Activated CD4-positive, alpha-beta T cell treated with anti-CD3 and anti-CD28 coated beads for 36 hours (primary cell): ENCODE measurements at places on chromosomes 3 and 15. TPM values are rescaled to one million over a fixed set of nuclear protein-coding genes. Genes with fewer than 3 reads are reported as not detected.

GRCh38 chr15:44066211-44066827 is 128.8 kb downstream of the FRMD5 start:
- H3K4me3 ChIP-seq = no peak overlapping the region
- H3K27me3 ChIP-seq = peaks cover 14% of the 10 kb centered on the region
- no peaks in the 10 kb centered on the region for H3K36me3 ChIP-seq
- H3K27ac ChIP-seq = no peak overlapping the region

The GPR171 gene
- 111 TPM for total RNA-seq

- H3K27me3 ChIP-seq = peaks cover 2% of the 10 kb centered on the region
- H3K4me1 ChIP-seq = peaks cover 42% of the 10 kb centered on the region
- H3K4me3 ChIP-seq = no peak overlapping the region
- no peaks in the 10 kb centered on the region for H3K36me3 ChIP-seq
- no peak for DNase-seq
Observed at GRCh38 chr15:67037694-67038093, 27.7 kb upstream of the SMAD3 start.

The SLC9C1 gene
- not detected for total RNA-seq

- DNase-seq = no peak
- no peaks in the 10 kb centered on the region for H3K36me3 ChIP-seq
- peaks cover 22% of the 10 kb centered on the region for H3K27me3 ChIP-seq
- no peak overlapping the region for H3K4me3 ChIP-seq
- H3K27ac ChIP-seq = no peak overlapping the region
Observed at GRCh38 chr3:63344661-63345060, 66.6 kb downstream of the SYNPR start.

DNA sequence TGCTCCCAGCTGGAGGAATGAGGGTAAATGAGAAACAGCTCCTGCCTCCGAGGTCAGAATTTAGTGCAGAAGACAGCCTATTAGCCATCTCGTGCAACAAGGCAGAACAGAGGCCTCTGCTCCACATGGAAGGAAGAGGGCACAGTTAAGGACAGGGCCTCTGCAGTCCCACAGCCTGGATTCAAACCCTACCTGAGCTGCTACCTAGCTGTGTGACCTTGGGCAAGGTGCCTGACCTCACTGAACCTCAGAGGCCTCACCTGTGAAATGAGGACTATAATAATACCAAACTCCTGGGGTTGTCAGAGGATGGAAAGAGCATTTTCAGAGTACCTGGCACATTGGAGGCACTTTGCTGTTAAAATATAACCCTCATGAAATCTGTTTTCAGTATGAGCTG is 285.7 kb upstream of the CTNNB1 start:
- no peaks in the 10 kb centered on the region for H3K36me3 ChIP-seq
- H3K27ac ChIP-seq = no peak overlapping the region
- no peak for DNase-seq
- no peaks in the 10 kb centered on the region for H3K4me1 ChIP-seq
- H3K4me3 ChIP-seq = no peak overlapping the region

DNA sequence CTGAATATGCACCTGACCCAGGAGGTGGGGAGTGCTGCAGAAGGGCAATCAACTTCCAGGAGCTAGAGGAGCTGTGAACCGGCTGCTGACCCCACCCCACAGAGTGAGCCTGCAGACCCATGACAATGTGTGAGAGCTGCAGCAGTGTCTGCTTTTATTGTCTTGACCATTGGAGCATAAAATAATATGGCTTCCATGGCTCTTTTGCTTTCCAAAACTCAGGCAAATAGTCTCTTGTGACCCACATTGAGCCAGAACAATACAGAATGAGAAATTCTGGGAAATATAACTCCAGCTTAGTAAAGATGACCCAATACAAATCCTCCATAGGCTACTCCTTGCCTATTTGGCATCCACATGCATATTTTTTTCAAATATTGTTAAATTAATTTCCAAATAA is 309.6 kb downstream of the PYDC2 start:
- H3K4me1 ChIP-seq = no peaks in the 10 kb centered on the region
- H3K27me3 ChIP-seq = no peaks in the 10 kb centered on the region
- no peak overlapping the region for H3K27ac ChIP-seq
- no peaks in the 10 kb centered on the region for H3K36me3 ChIP-seq

- peak overlapping the region; percentile 58 for H3K27ac ChIP-seq
- DNase-seq = peak; percentile 51
- H3K4me1 ChIP-seq = peaks cover 74% of the 10 kb centered on the region
- peaks cover 11% of the 10 kb centered on the region for H3K27me3 ChIP-seq
- peaks cover 15% of the 10 kb centered on the region for H3K36me3 ChIP-seq
- peak overlapping the region; percentile 80 for H3K4me3 ChIP-seq
Observed at GRCh38 chr15:94231723-94232468, 535 bp downstream of the MCTP2 start.

DNA sequence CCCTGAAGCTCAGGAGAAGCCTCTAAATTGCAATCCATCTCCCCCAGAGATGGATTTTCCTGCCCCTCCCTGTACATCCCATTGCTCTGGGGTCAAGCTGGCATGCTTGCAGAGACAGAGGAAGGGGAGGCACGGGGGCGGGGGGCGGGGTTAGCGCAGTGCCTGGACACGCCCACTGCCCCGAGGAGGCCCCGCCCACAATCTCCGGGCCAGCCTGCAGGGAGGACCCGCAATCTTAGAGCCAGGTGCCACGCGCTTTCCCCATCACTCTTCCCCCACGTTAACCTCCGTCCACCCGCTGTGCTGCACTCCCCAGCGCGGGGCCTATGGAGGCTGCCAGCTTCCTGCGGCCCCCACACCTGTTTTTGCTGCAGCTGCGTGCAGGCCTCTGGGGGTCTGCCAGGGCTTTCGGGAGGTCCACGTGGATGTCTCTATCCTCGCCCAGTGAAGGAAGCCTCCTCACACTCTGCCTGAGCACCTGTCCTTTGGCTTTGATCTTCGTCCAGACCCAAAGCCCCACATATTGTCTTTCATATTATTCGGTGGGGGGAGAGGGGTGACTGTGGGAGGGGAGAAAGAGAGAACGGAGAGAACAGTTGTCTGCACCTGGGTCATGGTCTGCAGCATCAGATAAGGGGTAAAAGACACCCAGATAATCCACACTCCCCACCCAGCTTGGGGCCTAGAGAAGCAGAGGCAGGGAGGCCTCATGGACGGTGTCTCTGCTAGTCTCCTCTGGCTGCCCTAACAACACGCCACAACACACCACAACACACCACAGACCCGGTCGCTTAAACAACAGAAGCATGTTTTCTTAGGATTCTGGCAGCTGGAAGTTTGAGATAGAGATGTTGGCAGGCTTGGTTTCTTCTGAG is 118.0 kb upstream of the MEF2A start:
- H3K4me3 ChIP-seq = no peak overlapping the region
- no peak overlapping the region for H3K27ac ChIP-seq
- peak; percentile 52 for DNase-seq
- no peaks in the 10 kb centered on the region for H3K27me3 ChIP-seq
- no peaks in the 10 kb centered on the region for H3K36me3 ChIP-seq

The SCN11A gene
- total RNA-seq = 0.09 TPM

DNA sequence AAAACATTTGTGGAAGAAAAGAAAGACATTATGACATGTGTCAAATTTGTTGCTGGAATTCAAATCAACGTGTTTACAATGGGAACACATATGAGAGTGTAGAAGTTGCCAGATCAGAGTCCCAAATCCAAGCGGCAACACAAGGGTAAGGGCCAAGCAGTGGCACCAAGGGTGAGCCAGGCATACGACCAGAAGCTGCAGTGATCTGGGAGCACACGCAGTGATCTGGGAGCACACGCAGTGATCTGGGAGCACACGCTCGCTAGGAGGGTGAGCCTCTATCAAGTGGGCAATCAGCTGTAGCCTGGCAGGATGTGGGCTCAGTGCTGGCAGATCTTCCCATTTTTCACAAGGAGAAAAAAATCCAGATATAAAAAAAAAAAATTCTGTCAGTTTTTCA is 148.2 kb downstream of the TLE3 start:
- H3K27ac ChIP-seq = no peak overlapping the region
- H3K4me3 ChIP-seq = no peak overlapping the region
- no peaks in the 10 kb centered on the region for H3K4me1 ChIP-seq
- H3K36me3 ChIP-seq = no peaks in the 10 kb centered on the region
- H3K27me3 ChIP-seq = peaks cover 2% of the 10 kb centered on the region

GRCh38 chr3:16130066-16130465 is 44.4 kb upstream of the GALNT15 start:
- H3K36me3 ChIP-seq = no peaks in the 10 kb centered on the region
- no peak overlapping the region for H3K27ac ChIP-seq
- H3K27me3 ChIP-seq = no peaks in the 10 kb centered on the region

The SLCO2A1 gene
- not detected for total RNA-seq

DNA sequence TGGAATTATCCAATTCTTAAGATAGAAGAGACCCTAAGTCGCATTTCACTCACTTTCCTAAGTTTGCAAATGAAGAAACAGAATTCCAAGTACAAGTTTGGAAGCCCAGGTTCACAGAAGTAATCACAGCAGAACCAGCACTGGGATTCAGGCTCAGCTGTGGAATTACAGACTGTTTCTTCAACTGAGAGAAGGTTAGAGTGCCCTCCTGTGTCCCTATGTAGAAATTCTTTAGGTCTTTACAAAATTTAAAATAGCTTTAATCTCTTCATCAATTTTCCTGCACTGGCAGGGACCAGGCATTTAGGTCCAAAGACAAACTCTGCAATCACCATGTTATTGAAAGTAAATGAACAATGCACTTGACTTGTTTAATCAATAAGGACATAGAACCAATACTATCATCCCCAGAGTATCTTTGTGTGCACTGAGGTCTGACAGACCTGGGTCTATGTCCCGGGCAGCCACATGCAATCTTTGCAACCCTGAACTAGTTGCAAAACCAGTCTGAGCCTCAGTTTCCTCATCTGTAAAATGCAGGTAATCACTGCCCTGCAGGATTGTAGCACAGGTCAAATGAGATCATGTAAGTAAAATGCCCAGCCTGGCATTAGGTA is 96.3 kb upstream of the ZBED2 start:
- peaks cover 46% of the 10 kb centered on the region for H3K4me1 ChIP-seq
- peaks cover 1% of the 10 kb centered on the region for H3K36me3 ChIP-seq
- no peak overlapping the region for H3K4me3 ChIP-seq
- DNase-seq = no peak
- no peaks in the 10 kb centered on the region for H3K27me3 ChIP-seq
- no peak overlapping the region for H3K27ac ChIP-seq

The GHRL gene
- 0.30 TPM for total RNA-seq
